ENCODE measurements at places on chromosomes 5 and 9. TPM values are rescaled to one million over a fixed set of nuclear protein-coding genes. Genes with fewer than 3 reads are reported as not detected.

The NR4A3 gene
- 1.9 TPM for total RNA-seq

The PCDHGC5 gene
- total RNA-seq, result 2.9 TPM

DNA sequence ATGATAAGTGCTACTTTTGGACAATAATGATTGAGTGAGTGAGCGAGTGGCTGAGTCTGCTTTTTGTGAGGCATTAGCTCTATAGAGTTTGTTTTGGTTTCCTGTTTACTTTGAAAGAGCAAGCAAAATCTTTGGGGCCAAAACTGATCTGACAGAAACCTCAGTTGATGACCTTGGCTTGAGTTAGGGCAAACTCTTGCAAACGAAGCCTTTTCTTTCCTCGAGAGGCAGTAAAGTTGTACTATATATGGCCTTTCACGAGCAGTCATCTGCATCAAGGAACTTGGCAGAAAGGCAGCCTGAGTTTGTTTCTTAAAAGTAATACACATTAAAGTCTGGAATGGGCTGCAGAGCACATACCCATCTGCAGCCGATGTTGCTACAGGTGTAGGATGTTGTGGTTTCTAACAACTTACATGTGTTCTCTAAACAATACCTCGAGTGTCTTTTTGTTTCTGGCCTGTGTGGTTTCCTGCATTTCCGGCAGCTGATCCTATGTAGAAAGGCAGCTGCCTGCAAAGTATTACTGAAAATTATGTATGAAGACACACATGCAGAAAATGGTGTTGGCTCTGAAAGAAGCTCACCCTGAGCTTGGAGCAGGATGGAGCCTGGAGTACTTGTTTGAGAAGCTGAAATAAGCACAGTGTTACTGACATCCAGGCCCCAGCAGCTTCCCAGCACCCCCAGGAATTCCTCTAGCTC, 60.8 kb downstream of the FOXD1 start:
- no peak overlapping the region for H3K4me3 ChIP-seq
- H3K4me1 ChIP-seq, result peaks cover 8% of the 10 kb centered on the region
- peak; percentile 48 for DNase-seq
- no peaks in the 10 kb centered on the region for H3K36me3 ChIP-seq
- no peak overlapping the region for H3K27ac ChIP-seq

DNA sequence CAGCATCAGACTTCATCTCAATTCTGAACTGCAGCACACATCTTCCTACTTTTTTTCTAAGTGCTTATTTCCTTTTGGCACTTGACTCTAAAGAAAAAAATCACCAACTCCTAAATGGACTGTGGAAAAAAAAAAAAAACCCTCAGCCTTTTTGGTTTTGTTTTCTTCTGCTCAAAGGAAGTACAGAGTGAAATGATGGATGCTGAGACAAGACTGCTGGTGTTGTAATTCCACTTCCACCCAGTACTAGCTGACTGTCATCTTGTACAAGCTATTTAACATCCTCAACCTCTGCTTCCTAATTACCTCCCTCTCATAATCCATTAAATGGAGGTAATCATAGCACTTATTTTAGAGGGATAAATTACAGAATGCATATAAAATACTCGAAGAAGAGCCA, 171.5 kb upstream of the GNA14 start:
- no peak overlapping the region for H3K4me3 ChIP-seq
- no peaks in the 10 kb centered on the region for H3K36me3 ChIP-seq
- no peak overlapping the region for H3K27ac ChIP-seq

DNA sequence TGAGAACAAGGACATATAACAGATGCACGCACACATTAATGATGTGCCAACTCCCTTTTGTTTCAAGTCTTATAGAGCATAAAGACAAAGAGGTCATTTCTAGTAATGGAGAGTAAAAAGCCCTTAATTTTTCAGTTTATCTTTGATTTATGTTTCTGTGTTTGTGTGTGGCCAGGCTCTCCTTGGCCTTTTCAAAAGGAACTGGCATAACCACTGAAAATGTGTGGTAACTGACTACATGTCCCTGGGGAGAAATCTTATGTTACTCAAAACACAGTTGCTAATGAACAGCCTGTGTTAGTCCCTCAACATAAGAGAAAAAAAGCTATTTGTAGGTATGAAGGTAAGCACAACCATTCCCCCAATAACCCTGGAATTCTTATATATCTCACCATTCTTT, 47.6 kb upstream of the SHOC1 start:
- no peaks in the 10 kb centered on the region for H3K4me1 ChIP-seq
- no peaks in the 10 kb centered on the region for H3K27me3 ChIP-seq
- H3K4me3 ChIP-seq, result no peak overlapping the region
- no peak overlapping the region for H3K27ac ChIP-seq
- no peaks in the 10 kb centered on the region for H3K36me3 ChIP-seq
- DNase-seq, result no peak

DNA sequence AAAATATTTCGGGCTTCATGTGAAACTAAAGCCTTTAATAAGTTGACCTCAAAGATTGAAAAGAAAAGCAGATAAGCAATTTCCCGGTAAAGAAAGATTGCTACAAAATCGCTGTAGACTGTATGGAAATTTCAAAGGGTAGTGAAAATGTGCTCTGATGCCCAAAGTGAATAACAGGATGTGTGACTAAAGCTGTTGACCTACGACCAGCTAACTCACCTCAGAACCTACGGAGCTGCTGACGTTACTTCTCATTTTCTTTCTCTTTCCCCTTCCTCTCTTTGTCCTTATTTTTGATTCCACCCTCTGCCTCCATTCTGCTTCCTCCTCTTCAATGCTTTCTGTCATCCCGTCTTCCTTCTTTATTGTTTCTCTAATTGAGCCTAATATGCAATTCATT, 103.2 kb downstream of the PDE4D start:
- no peak overlapping the region for H3K4me3 ChIP-seq
- DNase-seq, result no peak
- H3K27me3 ChIP-seq, result no peaks in the 10 kb centered on the region
- H3K4me1 ChIP-seq, result peaks cover 2% of the 10 kb centered on the region
- H3K36me3 ChIP-seq, result no peaks in the 10 kb centered on the region

GRCh38 chr9:93132287-93132927, 1.6 kb downstream of the NINJ1 start:
- peak overlapping the region; percentile 82 for H3K4me3 ChIP-seq
- H3K27ac ChIP-seq, result peak overlapping the region; percentile 84
- no peak for DNase-seq
- no peaks in the 10 kb centered on the region for H3K36me3 ChIP-seq

- no peaks in the 10 kb centered on the region for H3K36me3 ChIP-seq
- H3K4me1 ChIP-seq, result no peaks in the 10 kb centered on the region
- H3K4me3 ChIP-seq, result no peak overlapping the region
- H3K27me3 ChIP-seq, result no peaks in the 10 kb centered on the region
- peak; percentile 31 for DNase-seq
Measured at GRCh38 chr5:91928754-91929521, 545.8 kb upstream of the ARRDC3 start.

- H3K36me3 ChIP-seq, result no peaks in the 10 kb centered on the region
- no peaks in the 10 kb centered on the region for H3K27me3 ChIP-seq
- H3K27ac ChIP-seq, result no peak overlapping the region
- no peaks in the 10 kb centered on the region for H3K4me1 ChIP-seq
- no peak for DNase-seq
Measured at GRCh38 chr5:166906991-166907713, 1384.3 kb upstream of the WWC1 start.

Data from IMR-90 (cell line).